ENCODE measurements at places on chromosomes 16 and 17.
A peak's percentile ranks its signal among the peaks of the same experiment; 100 is the strongest.

GRCh38 chr17:17727111-17727659, 45.9 kb downstream of the RAI1 start:
- DNase-seq: no peak

DNA sequence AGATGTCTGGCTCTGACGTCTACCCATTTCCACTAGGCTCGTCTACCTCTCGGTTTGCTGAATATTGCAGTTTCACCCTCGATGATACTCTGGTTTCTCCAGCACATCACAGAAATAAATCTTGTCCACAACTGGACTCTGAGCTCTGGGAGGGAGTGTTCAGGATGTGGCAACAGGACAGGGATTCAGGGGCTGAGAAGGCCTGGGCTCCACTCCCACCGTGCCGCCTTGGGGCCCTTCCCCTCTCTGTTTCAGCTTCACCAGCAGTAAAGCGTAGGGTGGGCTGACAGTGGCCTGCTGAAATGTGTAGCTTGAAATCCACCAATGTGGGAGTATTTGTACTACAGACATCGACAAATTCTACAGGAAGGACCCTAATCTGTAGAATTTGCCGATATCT, 20.0 kb downstream of the TEKT1 start:
- DNase-seq: no peak

DNA sequence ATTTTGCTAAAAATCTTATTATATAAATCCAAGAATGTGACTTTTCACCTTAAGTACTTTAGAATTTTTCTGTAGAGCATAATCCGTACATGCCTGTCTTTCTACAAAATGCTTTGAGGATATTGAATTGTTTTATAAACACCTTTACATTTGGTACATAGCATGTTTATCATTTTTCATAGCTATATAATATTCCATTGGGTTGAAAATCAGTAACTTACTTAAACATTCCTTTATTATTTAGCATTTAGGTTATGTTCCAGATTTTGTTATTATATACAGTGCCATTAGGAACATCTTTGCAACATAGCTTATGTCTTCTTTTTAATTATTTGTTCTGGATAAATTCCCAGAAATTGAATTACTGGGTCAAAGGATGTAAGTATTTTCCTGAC, 17.0 kb upstream of the NOL11 start:
- no peak for DNase-seq

DNA sequence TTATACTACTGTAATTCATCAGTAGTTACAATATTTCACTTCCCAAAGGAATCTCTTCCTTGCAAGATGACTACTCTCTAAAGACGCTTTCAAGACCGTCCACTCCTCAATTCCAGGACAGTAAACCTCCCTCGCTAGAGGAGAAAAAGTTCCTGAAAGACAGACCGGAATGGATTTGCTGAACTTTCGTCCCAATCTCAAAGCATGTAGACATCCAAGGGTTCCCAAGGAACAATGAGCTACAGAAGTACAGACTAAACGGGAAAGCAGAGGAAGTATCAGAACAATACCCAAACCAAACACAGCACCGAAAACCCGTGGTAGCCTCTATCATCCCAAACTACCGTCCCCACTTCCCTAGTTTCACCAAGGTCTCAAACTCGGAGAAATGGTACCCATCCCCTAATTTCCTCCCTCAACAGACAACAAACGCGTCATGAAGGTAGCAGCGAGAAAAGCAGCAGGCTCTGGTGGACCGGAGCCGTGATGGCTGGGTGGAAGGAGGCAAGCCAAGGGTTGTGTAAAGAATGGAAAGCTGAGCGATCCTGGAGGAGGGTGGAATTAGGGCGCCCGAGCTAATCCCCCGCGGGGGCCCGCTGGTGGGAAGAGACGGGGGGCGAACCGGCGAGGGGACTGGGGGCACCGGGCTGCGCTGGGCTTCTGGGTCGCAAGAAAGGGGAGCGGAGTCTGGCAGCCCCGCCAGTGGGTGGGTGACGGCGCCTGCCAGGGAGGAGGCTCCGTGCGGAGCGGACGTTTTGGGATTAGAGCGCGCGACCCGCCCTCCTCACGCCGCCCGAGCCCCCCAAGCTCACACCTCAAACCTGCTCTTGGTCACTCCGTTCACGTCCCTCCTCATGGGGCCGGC, 647 bp downstream of the FBXL20 start:
- DNase-seq: peak; percentile 28

DNA sequence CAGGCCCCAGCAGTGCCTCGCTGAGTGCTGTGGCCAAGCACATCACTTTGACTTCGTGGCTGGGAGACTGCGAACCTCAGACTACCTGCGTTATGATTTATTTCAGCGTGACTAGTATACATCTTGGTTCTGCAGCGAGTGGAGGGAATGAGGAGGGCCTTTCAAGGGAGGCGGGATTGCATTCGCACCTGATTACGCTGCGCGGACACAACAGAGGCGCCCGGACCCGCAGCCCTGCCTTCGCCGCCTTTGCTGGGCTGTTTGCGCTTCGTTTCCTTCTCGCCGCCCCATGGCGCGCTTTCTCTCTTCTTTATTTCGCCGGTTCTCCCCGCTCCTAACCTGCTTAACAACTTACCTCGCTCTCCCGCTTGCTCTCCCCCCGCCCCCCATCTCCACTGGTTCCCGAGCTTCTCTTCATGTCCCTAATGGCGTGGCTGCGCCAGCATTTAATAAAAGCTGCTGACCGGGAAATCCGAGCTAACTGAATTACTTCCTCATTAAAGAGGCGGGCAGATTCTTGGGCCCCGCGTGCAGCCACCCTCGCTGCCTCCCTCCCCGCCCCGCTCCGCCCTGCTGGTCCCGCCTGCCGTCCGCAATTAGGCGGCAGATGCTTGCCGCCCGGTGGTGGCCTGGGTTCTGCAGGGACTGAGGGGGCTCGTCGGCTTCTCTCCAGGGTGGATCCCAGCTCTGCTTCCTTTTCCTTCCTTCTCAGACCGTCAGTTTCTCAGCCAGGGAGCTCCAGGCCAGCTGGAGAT, 257.6 kb upstream of the SDK2 start:
- DNase-seq: peak; percentile 6

DNA sequence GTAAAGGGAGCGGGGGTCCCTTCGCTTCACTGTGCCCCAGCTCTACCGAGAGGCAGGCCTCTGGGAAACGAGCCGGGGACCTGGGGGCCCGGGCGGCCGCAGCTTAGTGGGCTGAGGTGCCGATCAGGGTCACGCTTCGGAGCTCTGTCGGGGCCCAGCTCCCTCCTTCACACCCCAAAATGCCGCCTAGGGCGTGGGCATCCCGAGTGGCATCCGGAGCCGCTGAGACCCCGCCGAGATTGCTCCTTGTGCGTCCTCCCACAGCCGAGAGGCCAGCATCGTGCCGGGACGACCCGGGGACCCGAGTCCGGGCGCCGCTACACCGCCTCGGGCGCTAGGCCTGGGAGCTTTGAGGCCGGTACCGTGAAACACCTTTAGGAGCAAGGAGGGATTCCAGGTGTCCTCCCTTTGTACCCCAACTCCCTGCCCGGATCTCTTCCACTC, 1.3 kb downstream of the SALL1 start:
- DNase-seq: no peak

DNA sequence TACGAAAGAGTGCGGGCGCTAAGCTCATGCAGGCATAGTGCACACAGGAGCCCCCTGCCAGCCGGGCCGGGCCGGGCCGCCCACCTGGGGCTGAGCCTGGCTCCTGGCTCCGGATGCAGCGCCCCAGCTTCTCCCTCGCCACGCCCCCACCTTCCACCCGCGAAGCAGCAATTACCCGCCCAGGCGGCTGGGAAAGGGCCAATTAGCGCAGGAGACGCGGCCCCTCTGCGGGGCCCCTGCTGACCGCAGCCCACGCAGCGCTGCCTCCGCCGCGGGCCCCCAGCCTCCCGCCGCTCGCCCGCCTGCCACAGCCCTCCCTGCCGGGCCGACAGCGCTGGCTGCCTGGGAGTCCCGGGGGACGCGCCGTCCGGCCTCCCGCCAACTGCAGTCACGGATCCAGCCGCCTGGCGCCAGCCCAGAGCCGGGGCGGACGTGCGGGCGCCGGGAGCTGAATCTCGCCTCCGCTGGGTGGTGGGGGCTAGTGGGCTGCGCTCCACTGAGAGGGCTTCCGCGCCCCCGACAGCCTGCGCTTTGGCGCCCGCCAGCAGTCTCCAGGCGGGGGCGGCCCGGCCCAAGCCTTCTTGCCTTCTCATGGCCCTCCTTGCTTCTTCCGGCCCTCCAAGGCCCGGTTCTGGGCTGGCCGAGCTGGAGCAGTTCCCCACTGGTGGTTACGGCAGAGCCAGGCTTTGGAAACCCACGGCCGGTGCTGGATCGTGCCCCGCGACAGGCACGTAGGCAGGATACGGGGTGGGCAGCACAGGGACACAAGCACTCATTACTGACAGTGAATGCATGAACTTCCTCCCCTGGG, 14.9 kb upstream of the CBFB start:
- peak; percentile 78 for DNase-seq

GRCh38 chr17:71201639-71202038, 919.2 kb upstream of the SOX9 start:
- no peak for DNase-seq
